ENCODE measurements at places on chromosomes 7 and 10.

DNA sequence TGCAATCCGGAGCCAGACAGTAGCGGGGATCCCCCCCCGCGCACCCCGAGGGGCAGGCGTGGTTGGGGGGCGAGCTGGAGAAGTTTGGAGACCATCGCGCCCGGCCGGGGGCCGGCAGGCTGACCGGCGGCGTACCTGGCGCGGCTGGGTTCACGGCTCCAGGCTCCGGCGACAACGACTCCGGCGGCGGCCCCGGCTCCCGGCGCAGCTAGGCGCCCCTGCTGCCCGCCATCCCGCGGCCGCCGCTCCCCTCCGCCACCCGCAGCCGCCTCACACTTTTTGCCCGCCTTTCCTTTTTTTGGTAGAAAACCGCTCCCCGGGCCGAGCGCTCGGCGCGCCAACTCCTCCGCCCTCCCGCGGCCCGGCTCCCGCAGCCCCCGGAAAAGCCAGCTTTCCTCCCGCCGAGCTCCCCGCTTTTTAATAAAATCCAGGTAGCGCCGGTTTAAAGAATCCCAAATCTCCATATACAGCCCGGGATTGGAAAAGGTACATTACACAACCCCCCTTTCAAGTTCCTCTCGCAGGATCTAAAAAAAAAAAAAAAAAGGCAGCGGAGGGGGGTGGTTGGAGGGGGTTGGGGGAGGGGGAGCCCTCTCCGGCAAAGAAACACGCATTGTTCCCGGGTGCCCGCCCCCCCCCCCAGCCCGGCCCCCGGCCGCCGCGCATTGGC, at the start of gene TNRC18:
TNRC18 (minus strand) TSS at position 529 of the 670 bp plus-strand sequence. CDS start 2,588 bp downstream, outside the sequence.
- DNase-seq = peak; percentile 93

- DNase-seq = no peak
Observed at GRCh38 chr10:114095559-114096337, 52.1 kb downstream of the ADRB1 start.

- no peak for DNase-seq
Observed at GRCh38 chr10:103666087-103666761, 172.7 kb downstream of the NEURL1 start.

GRCh38 chr10:74652664-74653063, 173.7 kb upstream of the KAT6B start:
- no peak for DNase-seq

- DNase-seq = no peak
Observed at GRCh38 chr7:18515067-18515466, 19.5 kb downstream of the HDAC9 start.

DNA sequence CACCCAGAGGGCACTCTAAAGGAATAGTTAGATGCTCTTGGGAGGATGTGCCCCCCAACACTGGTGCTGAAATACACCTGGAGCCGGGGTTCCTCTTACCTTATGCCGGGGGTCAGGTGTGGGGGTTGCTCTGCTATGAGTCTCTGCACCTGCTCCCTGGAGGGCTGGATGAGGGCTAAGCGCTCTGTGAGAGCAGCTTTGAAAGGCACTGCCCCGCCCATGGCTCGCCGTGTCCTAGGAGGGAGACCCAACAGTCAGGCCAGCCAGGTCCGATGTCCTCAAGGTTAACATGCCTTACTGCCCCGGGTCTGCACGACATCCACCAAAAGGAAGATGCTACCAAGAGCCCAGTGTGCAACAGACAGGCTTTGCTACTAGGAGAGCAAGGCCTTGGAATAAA, 31.7 kb downstream of the PSPH start:
- no peak for DNase-seq

DNA sequence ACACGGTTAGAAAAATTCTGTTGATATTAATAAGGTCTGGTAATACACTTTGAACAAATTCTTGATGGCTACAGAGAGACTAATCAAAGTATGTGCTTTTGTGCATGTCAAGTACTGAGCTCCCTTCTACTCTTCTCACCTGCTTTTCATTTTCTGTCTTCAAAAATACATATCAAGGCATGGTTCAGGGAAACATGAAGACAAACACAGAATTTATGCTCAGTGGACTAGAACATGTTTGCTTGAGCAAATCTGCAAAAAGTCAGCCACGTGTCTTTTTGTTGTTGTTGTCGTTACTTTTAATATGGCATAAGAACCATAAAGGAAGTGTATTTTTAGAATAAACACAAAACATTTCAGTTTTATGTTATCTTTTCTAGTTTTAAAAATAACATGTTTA, 21.9 kb downstream of the CDK13 start:
- DNase-seq = no peak

DNA sequence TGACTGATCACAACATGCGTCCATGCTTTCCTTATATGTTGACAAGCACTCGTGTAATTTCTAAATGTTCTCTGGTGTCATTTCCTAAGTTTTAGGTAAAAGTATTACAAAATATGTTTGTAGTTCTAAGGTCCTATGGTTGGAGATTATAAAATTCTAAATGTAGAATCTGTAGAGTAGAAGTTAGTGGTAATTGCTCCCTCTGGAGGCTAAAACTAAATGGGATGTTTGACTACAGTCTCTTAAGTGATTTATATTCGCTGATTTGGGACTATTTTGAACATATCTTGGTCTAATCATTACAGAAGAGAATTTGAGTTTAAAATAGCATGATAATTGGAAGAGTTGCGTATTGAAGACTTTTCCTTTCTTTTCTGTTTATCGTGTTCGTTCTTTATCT, 74.1 kb downstream of the ZMYND11 start:
- no peak for DNase-seq

DNA sequence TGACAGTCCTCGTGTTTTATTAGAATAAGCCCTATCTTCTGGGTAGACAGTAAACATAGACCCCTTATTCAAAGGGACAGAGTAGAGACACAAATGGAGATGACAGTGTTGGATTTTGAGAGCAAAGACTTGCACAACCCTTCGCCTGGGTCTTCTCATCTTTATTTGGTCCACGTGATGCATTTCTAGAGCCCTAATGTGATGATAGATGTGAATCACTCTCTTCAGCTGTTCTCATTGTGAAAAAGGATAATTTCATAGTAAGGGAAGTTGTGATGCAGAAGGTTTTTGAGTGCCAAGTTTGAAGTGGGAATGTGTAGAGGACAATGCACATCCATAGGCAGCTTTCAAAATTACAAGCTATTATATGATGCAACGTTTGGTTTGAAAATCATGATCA, 86.3 kb downstream of the CREB5 start:
- DNase-seq = no peak

DNA sequence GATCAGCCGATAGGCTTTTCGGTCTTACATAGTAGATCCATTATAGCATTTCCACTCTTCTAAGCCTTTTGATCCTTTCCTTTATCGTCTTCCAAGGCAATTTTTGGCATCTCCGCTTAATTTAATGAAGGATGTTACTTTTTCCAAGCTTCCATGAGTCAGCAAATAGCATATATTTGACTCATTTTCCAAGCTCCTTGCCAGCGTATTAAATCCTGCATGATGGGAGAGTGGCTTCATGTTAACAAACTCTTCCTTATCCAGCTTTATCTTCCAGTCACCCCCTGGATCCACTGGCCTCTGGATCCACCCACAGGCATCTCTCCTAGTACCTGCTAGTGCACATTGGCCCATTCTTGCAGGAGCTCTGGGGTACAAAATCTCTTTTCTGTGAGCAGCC, 13.0 kb downstream of the OR9A2 start:
- no peak for DNase-seq

DNA sequence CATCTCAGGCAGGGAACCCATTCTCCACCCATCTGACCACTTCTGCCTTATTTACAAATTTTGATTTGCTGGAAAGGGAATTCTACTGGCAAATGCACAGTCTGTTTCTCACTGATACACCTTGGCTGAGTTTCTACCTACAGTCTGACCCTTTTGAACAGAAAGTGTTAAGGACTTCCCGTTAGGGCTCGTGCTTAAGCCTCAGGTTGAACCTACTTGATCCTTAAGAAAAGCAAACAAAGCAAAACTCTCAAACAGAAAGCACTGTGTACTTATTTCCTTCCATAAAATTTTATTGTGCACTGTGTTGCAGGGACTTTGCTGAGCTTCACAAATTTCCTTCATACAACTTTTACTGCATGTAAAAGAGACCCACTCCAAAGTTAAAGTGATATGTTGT, 367.8 kb downstream of the NRG3 start:
- DNase-seq = no peak

- DNase-seq = no peak
Observed at GRCh38 chr10:70575486-70575873, 27.1 kb downstream of the PRF1 start.

GRCh38 chr7:54778696-54779540, 19.9 kb upstream of the SEC61G start:
- DNase-seq = no peak

DNA sequence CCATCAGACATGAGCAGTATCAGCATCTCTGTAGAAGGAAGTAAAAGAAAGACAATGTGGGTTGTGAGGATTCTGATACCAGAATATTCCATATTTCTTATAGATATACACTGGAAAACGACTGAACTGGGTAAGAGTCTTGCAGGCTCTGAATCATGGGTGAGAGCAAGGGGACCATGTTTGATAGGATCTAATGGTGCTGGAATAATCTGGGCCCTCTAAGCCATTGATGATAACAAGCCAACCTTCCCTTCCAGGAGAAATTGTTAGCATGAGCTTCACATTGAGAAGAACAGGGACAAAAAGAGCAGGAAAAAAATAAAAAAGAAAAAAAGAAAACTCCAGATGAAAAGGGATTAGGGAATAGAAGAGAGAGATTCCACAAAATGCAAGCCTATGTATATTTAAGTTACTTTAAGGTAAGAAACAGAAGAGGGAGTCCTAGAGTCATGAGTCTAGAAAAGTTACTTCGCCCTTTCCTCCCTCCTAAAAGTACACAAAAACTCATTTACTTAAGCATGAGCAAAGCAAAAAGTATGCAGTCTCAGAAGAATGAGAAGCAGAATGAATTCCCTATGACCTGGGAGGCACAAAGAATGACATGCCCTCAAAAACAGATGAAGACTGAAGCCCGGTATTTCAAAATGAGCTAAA, 181.9 kb downstream of the TMEM26 start:
- no peak for DNase-seq

Measured in SW 1271 (cell line).